LNCaP clone FGC (cell line): ENCODE measurements at places on chromosomes 2 and 18.

- DNase-seq: no peak
These were observed 13.5 kb downstream of the TEX51 start for GRCh38 chr2:126912201-126912600.

- no peak for DNase-seq
These were observed 160.9 kb upstream of the EPC2 start for GRCh38 chr2:148483665-148484064.

DNA sequence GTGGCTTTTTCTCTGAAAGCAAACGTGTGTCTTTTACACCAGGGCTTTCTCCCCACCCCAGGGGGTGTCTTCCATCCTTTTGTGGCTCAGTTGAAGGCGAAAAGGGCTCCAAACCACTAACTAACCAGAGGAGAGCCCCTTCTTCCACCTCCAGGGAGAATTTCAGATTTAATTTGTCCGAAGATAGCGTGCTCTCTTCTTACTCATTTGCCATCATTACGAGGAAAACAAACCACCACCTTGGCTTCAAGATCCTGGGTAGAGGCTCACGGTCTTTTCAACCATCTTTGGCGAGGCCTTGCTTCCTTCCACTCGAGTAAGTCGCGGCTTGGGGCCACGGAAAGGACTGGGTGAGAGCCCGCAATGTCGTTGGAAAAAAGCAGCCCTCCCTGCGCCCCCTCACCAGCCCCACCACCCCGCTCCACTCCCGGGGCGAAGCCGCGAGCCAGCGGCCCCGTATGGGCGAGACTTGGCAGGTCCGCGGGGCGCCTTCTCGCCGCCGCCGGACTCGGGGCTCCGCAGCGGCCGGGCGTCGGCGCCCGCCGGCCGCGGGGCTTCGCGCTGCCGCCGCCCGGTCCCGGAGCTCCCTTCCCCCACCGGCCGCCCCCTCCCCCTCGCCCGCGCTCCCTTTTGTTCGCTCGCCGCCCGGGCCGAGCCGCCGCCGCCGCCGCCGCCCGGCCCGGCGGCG lies 1.7 kb upstream of the ZNF532 start:
- no peak for DNase-seq

DNA sequence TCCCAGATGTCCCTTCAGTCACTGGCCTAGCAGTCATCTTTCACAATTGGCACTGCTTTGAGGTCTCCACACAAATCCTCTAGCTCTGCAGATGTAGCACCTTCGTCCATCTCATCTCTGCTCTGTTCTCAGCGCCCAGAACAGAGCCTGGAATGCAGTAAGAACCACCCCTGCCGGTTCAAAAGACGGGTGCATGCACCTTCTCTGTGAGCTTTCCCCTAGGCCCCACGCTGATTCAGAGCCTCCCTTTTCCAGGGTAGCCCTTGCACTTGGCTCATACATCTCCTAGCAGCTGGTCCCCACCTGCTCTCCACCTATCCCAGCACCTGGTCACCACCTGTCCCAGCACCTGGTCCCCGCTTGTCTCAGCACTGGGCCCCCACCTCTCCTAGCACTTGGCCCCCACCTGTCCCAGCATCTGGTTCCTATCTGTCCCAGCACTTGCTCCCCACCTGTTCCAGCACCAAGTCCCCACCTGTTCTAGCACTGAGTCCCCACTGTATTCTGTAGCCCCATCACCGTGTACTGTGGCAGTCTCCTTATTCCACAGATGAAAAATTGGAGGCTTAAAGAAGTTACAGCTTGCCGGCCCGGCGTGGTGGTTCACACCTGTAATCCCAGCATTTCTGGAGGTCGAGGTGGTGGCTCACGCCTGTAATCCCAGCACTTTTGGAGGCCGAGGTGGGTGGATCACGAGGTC lies 4.7 kb upstream of the KCNF1 start:
- DNase-seq: no peak

GRCh38 chr18:69840445-69840844 lies 107.2 kb downstream of the CD226 start:
- no peak for DNase-seq

DNA sequence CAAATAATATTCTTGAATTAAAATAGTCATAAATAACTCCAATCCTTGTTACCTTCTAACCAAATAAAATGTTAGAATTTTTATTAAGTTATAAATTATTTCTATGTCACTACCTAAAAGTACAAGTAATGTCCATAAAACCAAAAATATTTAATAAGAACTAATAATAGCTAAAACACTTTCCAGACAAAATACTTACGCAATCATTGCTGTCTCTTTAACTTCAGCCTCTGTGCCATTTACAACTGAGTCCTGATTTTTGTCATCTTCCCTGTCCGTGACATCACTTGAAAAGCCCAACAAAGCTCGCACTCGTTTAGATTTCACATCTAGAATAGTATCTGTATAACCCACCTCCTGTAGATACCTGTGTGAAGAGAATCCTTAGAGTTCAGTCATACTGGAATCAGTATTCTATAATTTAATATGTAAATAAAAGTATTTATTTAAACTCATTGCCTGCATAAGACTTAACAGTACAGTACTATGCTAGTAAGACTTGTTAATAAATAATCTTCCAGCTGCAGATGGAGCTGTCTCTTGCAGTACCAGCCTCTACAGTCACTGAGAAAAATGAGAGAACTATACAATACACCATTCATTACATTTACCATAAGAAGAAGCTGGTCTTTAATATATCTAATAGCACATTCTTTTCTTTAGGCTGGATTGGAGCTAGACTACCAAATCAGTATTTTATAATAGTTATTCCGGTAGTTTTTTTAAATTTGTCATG lies 63.8 kb downstream of the STRN start:
- DNase-seq: no peak

DNA sequence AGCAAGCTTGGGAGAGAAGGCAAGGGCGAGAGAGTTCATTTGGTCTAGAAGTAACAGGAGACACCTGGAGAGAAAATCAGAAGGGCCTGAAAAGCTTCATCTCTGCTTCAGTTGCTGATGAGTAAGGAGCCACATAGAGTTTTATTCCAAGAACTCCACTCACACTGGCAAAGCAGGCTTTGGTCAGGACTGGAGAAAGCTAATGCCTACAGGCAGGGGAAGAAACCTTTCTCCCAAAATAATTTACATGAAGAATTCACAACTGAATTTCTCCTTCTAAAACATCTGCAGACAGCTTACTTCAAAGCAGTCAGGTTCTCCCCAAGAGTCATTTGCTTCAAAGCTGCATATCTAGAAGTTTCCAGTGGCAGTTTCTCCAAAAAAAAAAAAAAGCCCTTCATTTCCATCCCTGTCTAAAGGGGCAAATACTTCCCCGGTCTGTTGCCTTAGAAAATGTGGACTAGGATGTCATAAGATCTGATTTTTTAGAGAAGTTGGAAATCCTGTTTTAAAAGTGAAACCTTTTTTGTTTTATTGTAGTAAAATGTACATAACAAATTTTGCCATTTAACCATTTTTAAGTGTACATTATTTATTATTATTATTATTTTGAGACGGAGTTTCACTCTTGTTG lies 46.3 kb downstream of the TMEM247 start:
- DNase-seq: no peak

DNA sequence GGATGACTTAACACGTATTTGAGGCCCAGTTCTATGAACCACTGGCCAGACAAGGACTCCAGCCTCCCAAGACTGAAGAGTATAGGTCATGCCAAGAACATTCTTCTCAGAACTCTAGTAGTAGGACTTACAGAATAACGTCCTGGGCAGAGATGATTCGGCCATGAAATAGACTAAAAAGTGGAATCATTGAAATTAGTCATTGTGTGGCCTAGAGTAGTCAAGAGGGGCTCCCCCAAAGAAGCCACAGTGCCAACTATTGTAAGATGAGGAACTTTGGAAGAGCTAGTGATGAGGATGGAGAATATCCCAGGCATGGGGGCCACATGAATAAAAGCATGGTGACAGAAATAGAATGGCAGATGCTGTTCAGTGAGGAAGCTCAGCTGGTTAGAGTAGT lies 101.1 kb downstream of the TRIB2 start:
- DNase-seq: no peak

GRCh38 chr2:126536605-126537200 lies 119.3 kb upstream of the GYPC start:
- DNase-seq: no peak

DNA sequence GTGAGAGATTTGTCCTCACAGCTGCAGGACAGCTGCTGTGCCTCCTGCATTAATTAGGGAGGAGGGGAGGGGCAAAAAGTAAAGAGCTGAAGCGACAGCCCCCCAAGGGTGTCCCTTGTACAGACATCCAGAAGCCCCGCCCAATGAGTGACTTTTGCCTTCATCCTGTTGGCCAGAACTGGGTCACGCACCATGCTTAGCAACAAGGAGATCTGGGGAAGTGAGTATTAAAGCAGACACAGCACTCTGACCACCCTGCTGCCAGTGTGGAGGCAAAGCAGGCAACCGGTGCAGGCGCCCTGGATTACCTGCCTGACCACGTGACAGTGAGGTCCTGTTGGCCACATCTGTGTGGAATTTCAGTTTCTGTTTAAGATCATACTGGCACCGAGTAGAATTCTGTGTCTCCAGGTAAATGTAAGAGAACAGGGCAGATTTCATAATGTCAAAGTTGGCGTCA lies 21.5 kb upstream of the BIN1 start:
- DNase-seq: peak; percentile 75

GRCh38 chr18:13570856-13571495 lies 155.4 kb downstream of the FAM210A start:
- no peak for DNase-seq

GRCh38 chr18:59792353-59792752 lies 95.1 kb upstream of the CCBE1 start:
- peak; percentile 7 for DNase-seq

GRCh38 chr18:44821924-44822323 lies 141.2 kb downstream of the SETBP1 start:
- DNase-seq: no peak

DNA sequence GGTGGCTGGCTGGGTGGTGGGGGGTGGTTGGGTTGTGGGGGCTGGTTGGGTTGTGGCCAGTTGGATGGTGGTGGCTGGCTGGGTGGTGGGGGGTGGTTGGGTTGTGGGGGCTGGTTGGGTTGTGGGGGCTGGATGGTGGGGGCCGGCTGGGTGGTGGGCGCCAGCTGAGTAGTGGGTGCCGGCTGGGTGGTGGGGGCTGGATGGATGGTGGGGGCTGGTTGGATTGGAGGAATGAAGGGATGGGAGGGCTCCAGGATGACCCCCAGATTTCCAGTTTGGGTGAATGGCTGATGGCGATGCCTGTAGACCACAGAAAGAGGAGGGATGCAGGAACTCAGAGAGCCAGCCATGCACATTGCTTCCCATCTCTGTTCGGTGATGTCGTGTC lies 26.8 kb upstream of the GPR17 start:
- no peak for DNase-seq

- no peak for DNase-seq
These were observed 554.5 kb downstream of the STK39 start for GRCh38 chr2:167692936-167693335.

DNA sequence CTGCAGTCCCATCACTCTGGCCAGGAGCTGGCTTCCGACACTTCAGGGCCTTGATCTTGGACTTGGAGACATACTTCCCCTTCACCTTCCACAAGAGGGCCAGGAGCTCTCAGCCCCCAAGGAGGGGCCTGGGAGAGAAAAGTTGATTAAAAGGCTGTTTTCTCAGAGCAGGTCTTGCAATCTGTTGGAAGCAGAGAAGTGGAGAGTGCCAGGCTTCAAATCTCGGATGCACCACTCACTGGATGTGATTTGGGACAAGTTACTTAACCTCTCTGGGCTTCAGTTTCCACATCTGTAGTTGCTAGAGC lies 255.3 kb downstream of the CYP26B1 start:
- no peak for DNase-seq

GRCh38 chr2:142866426-142866825 lies 11.0 kb upstream of the KYNU start:
- no peak for DNase-seq

DNA sequence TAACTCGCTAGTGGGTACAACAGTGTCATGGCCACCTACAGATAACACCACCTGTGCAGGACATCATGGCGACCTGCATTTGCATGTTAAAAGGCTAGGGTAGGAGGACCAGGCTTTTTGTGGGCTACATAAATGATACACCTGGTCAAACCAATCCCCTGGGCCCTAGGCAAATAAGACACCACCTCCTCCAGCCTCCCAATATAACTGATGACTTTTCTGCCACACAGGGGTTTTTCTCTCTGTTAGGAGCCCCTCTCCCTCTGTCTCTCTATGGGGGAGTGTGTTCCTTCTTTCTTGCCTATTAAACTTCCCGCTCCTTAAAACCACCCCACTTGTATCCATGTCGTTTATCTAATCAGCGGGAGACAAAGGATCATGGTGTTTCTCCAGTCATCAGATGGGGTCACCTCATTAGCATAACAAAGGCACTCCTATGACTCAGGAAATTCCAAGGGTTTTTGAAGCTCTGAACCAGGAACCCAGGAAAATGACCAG lies 10.8 kb upstream of the BUB1 start:
- DNase-seq: no peak

DNA sequence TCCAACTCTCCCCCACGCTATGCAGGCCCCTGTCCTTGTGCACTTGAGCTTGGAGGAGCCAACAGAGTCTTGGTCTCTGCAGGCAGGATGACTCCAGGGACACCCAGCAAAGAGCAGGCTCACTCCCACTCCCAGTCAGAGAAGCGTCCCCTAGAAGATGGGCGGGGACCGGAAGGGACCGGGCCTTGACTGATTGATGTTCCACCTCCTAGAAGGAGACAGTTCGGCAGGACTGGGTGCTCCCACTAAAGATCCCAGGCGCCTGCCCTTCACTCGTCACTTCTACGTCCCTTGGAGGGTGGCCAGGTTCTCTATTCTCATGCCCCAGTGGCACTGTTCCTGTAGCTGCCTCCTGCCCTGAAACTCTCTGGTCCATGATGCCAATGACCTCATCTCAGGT lies 3.2 kb upstream of the SP100 start:
- DNase-seq: no peak

GRCh38 chr2:237693291-237693994 lies 66.1 kb downstream of the LRRFIP1 start:
- no peak for DNase-seq

- no peak for DNase-seq
These were observed 17.8 kb downstream of the OTOF start for GRCh38 chr2:26459991-26460612.

GRCh38 chr2:237858294-237859081 lies 935 bp upstream of the RAMP1 start:
- peak; percentile 60 for DNase-seq
